ENCODE measurements at places on chromosomes 11 and 22. TPM values are rescaled to one million over a fixed set of nuclear protein-coding genes. Genes with fewer than 3 reads are reported as not detected.

The ARHGAP8 gene
- 8.9 TPM for total RNA-seq

DNA sequence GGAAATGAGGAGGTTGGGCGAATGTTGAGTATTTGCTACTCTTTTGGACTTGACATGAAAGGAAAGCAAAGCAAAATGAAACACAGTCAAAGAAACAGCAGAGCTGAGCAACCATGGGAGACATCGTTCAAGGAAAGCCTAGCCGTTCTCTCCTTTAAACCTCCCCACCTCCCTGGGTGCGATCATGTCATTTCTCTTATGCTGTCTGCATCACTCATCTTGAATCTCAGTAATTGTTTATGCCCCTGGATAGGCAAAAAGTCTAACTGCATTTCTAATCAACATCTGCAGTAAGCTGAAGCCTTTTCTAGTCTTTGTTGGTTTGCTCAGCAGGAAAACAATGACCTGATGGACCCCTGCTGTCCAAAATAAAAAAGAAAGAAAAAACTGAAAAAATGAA lies 107.0 kb downstream of the MSANTD4 start:
- no peaks in the 10 kb centered on the region for H3K36me3 ChIP-seq
- peak overlapping the region; percentile 56 for H3K27ac ChIP-seq
- H3K4me3 ChIP-seq: peak overlapping the region; percentile 4
- H3K27me3 ChIP-seq: no peaks in the 10 kb centered on the region

- no peak overlapping the region for H3K27ac ChIP-seq
- H3K27me3 ChIP-seq: peaks cover 14% of the 10 kb centered on the region
- H3K4me1 ChIP-seq: no peaks in the 10 kb centered on the region
- H3K36me3 ChIP-seq: no peaks in the 10 kb centered on the region
Observed at GRCh38 chr11:109433753-109434256, 11.8 kb downstream of the C11orf87 start.

The OR52B6 gene
- total RNA-seq: not detected

- DNase-seq: no peak
- no peak overlapping the region for H3K27ac ChIP-seq
- no peak overlapping the region for H3K4me3 ChIP-seq
- H3K36me3 ChIP-seq: no peaks in the 10 kb centered on the region
- H3K27me3 ChIP-seq: no peaks in the 10 kb centered on the region
- no peaks in the 10 kb centered on the region for H3K4me1 ChIP-seq
Observed at GRCh38 chr11:42299780-42300179, 840.3 kb upstream of the LRRC4C start.

The OR6Q1 gene
- not detected for total RNA-seq

The NAP1L4 gene
- 108 TPM for total RNA-seq

The ENTHD1 gene
- total RNA-seq: not detected

The NXPE4 gene
- total RNA-seq: not detected

- H3K27me3 ChIP-seq: no peaks in the 10 kb centered on the region
- peaks cover 29% of the 10 kb centered on the region for H3K4me1 ChIP-seq
- peak overlapping the region; percentile 84 for H3K27ac ChIP-seq
- DNase-seq: peak; percentile 27
- no peaks in the 10 kb centered on the region for H3K36me3 ChIP-seq
- no peak overlapping the region for H3K4me3 ChIP-seq
Observed at GRCh38 chr22:41845380-41846267, 12.7 kb downstream of the SREBF2 start.

- no peaks in the 10 kb centered on the region for H3K4me1 ChIP-seq
- no peak overlapping the region for H3K4me3 ChIP-seq
- peaks cover 100% of the 10 kb centered on the region for H3K27me3 ChIP-seq
- no peak for DNase-seq
- H3K27ac ChIP-seq: no peak overlapping the region
Observed at GRCh38 chr22:22773979-22774604, 113.5 kb upstream of the IGLL5 start.

DNA sequence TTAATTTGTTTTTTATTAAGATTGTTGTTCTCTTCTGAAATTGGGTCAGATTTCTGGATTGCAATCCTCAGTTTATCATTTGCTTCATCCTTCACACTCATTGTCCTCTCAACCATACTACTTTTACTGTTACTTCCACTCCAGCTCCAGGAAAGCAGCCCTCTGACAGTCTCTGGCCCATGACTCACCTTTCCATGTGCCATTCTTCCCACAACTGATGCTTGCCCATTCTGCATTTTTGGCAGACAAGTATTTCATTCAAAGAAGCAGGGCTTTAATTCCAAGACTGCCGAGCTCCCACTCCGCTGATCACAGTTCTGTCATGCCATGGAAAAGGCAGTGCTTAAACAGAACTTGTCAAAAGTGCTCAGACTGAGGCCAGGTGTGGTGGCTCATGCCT lies 139.2 kb downstream of the WNT11 start:
- H3K36me3 ChIP-seq: no peaks in the 10 kb centered on the region
- no peak overlapping the region for H3K27ac ChIP-seq

The CENPM gene
- total RNA-seq: 45.3 TPM

DNA sequence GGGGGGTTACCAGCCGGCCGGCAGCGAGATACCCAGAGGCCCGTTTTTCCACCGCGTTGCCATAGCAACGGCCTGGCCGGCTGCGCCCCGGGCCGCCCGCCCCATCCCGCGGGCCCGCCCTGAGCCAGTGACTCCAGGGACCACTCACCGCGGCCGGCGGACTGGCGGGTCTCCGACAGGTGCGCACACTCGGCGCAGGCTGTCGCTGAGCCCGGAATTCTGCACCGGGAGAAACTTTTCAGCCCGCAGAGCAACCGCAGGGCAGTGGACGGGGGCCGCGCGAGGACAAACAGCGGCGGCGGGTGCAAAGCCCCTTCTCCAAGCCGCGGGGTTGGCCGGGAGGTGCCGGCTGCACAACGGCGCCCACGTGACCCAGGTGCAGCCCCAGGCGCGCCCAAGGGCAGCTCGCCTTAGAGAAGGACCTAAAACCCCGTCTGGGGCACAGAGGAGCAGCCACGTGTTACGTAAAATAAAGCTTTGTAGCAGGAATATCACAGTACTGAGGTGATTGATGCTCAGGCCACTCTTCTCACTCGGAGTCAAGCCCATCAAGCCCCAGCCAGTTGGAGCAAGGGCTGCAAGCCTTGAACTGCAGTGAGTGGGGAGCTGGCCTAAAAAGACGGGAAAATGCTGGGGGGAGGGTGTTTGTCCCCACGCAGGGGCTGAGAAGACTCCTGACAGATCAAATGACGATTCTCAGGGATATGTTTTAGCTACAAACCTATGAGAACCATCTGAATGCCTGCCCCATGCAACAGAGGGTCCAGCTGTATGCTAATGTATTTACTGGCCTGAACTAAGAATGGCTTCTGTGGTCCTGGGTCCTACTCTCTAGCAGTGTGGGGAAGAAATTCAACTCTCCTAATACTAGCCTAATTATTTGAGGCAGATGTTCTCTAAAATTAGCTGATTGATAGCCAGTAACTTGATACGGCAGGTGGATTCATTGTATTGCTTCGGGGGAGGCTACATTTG lies at the start of gene STK33:
Gene STK33, minus strand, starts transcription at position 294 of the 975 bp plus-strand sequence. CDS start 119,323 bp downstream, outside the sequence.
- H3K27ac ChIP-seq: no peak within 1 kb of the TSS
- no peaks in the 10 kb centered on the region for H3K27me3 ChIP-seq
- H3K4me1 ChIP-seq: no peaks in the 10 kb centered on the region
- H3K36me3 ChIP-seq: no peaks in the 10 kb centered on the region

The OR9G4 gene
- total RNA-seq: not detected

DNA sequence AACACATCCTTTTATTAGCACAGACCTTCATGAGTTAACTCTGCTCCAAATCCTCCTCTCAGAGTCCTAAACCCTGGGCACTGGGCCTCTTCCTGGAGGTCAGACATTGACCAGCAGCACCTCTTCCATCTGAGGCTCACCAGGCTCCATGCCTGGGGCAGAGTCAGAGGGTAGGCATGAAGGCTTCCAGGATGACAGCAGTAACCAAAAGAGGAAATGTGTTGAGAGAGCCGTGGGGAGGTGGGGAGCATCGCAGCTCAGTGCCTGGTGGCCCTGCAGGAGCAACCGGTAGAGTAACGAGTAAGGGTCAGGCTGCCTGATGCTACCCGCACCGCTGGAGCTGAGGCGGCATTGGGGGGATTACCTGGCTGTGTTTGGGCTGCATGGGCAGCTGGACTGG lies 9.4 kb upstream of the NAV2 start:
- no peak for DNase-seq
- no peak overlapping the region for H3K4me3 ChIP-seq
- no peaks in the 10 kb centered on the region for H3K36me3 ChIP-seq
- peaks cover 5% of the 10 kb centered on the region for H3K27me3 ChIP-seq

DNA sequence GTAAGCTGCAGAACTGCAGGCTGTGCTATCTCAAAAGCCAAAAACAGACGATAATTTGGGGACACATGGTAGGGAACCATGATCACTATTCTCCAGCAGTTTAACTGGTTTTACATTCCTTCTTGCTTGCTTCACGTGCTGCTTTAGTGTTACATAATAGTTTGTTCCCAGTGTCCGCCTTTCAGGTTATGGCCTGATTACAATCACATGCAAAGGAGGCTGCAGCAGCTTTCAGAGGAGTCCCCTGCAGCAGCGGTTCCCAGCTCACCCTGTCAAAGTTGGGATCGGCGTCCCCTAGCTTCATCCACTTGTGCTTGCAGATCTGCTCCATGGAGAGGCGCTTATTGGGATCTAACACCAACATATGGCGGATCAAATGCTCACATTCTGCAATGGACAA lies 39.2 kb upstream of the APOA1 start:
- no peaks in the 10 kb centered on the region for H3K27me3 ChIP-seq
- H3K36me3 ChIP-seq: no peaks in the 10 kb centered on the region
- no peak overlapping the region for H3K4me3 ChIP-seq
- H3K27ac ChIP-seq: no peak overlapping the region
- DNase-seq: no peak
- no peaks in the 10 kb centered on the region for H3K4me1 ChIP-seq

The RASSF7 gene
- total RNA-seq: 12.8 TPM

- no peak overlapping the region for H3K27ac ChIP-seq
- no peak for DNase-seq
- no peaks in the 10 kb centered on the region for H3K36me3 ChIP-seq
- peaks cover 8% of the 10 kb centered on the region for H3K27me3 ChIP-seq
- H3K4me3 ChIP-seq: no peak overlapping the region
Observed at GRCh38 chr11:44561275-44561805, 4.1 kb upstream of the CD82 start.

DNA sequence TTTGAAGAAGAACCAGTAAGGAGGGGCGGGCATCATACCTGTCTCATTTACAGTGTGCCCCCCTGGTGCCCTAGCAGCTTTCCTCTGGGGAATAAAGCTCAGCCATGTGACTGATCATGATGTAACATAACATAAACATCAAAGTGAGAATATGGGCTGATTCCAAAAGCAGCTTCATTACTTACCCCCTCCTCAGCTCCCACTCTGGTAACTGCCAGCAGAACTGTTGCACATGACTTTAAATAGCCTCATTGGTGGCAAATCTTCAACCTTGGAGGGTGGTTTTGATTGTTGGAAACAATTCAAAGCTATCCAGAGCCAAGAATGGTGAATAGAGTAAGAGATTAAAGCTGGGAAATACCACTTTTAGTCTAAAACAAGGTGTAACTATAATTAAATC lies 384.6 kb downstream of the BUD13 start:
- no peak overlapping the region for H3K4me3 ChIP-seq
- H3K4me1 ChIP-seq: no peaks in the 10 kb centered on the region
- no peaks in the 10 kb centered on the region for H3K27me3 ChIP-seq
- H3K36me3 ChIP-seq: no peaks in the 10 kb centered on the region
- no peak for DNase-seq

The TPBGL gene
- total RNA-seq: not detected

- peaks cover 9% of the 10 kb centered on the region for H3K4me1 ChIP-seq
- no peaks in the 10 kb centered on the region for H3K27me3 ChIP-seq
- no peaks in the 10 kb centered on the region for H3K36me3 ChIP-seq
- DNase-seq: no peak
Observed at GRCh38 chr22:48422900-48423480, 1404.7 kb downstream of the BRD1 start.

- no peak overlapping the region for H3K4me3 ChIP-seq
- no peak for DNase-seq
- H3K27ac ChIP-seq: no peak overlapping the region
- no peaks in the 10 kb centered on the region for H3K27me3 ChIP-seq
- H3K4me1 ChIP-seq: peaks cover 6% of the 10 kb centered on the region
Observed at GRCh38 chr11:69232821-69233743, 60.9 kb upstream of the MYEOV start.

The HSPB2 gene
- total RNA-seq: not detected

GRCh38 chr22:37491559-37492427 lies 5.6 kb upstream of the MFNG start:
- no peak overlapping the region for H3K27ac ChIP-seq
- DNase-seq: no peak
- peaks cover 9% of the 10 kb centered on the region for H3K4me1 ChIP-seq

GRCh38 chr11:114060392-114061047 lies 1.0 kb downstream of the ZBTB16 start:
- peak; percentile 65 for DNase-seq
- peak overlapping the region; percentile 70 for H3K4me3 ChIP-seq

GRCh38 chr11:91136631-91137030 lies 913.8 kb upstream of the CHORDC1 start:
- no peak overlapping the region for H3K4me3 ChIP-seq
- H3K27me3 ChIP-seq: no peaks in the 10 kb centered on the region
- no peak for DNase-seq
- H3K4me1 ChIP-seq: no peaks in the 10 kb centered on the region

The SMTNL1 gene
- total RNA-seq: 0.28 TPM

DNA sequence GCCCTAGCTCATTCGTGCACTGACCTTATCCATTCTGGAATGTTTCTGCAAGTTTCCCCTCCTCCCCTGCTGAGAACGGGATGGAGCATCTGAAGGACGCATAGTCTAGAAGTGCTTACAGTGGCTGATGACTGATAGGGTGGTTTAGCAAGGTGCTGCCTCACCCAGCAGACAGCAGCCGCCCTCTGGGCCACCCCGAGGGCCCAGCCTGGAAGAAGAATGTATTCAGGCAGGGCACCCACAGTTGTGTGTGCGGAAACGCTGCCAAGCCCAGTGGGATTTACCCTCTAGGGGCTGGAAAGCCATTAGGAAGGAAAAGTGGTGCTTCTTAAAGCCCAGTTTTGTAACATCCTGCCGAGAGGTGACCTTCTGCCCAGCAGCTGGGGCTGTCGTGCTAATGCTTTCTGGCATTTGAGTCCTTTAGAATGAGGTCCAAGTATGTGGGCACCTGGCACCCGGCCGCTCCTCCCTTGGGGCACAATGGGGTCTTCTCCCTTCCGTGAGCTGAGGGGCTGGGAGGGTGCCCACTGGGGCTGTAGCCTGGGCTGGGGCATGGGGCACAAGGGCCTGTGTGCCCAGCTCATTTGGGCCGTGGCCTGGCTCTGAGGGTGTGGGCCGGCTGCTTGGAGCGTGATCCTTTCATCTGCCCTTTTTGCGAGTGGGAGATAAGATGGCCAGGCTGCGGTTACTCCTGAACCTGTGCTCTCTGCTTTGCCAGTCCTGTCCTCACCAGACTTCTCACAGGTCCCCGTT lies 14.4 kb downstream of the FBLN1 start:
- H3K4me3 ChIP-seq: no peak overlapping the region
- H3K36me3 ChIP-seq: no peaks in the 10 kb centered on the region
- H3K4me1 ChIP-seq: peaks cover 45% of the 10 kb centered on the region
- H3K27ac ChIP-seq: no peak overlapping the region
- H3K27me3 ChIP-seq: no peaks in the 10 kb centered on the region
- peak; percentile 42 for DNase-seq
